SIG-M5 (cell line): ENCODE measurements at places on chromosomes 1 and 21.

DNA sequence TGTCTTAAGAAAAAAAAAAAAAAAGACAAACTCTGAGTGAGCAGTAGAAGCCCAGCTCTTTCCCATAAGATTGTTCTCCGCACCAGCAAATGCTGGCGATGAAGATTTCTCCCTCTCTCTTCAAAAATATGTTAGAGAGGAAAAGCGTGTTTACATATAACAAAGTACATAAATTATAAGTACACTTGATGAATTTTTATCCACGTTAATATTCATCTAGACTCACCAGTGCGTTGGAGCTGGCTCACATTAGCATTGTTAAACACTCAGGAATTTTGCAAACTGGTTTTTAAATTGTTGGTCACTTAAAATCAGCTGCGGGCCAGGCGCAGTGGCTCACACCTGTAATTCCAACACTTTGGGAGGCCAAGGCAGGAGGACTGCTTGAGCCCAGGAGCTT, 56.0 kb downstream of the RUNX3 start:
- DNase-seq, result no peak

- no peak for DNase-seq
Observed at GRCh38 chr1:97841338-97841737, 79.5 kb downstream of the DPYD start.

- no peak for DNase-seq
Observed at GRCh38 chr1:177857285-177857684, 112.6 kb downstream of the SEC16B start.

- DNase-seq, result no peak
Observed at GRCh38 chr1:118479351-118479750, 294.3 kb upstream of the SPAG17 start.

GRCh38 chr1:99119188-99119587, 114.5 kb upstream of the PLPPR5 start:
- no peak for DNase-seq
